ENCODE measurements at places on chromosomes 5 and 9.

GRCh38 chr9:15915711-15916110 lies 362.9 kb downstream of the CCDC171 start:
- H3K27ac ChIP-seq = no peak overlapping the region
- DNase-seq = no peak
- no peak overlapping the region for H3K4me3 ChIP-seq
- peaks cover 9% of the 10 kb centered on the region for H3K36me3 ChIP-seq
- no peaks in the 10 kb centered on the region for H3K27me3 ChIP-seq

- H3K4me3 ChIP-seq = no peak overlapping the region
- H3K27me3 ChIP-seq = no peaks in the 10 kb centered on the region
- H3K27ac ChIP-seq = no peak overlapping the region
- H3K36me3 ChIP-seq = no peaks in the 10 kb centered on the region
Observed at GRCh38 chr5:107184066-107184465, 486.7 kb downstream of the EFNA5 start.

DNA sequence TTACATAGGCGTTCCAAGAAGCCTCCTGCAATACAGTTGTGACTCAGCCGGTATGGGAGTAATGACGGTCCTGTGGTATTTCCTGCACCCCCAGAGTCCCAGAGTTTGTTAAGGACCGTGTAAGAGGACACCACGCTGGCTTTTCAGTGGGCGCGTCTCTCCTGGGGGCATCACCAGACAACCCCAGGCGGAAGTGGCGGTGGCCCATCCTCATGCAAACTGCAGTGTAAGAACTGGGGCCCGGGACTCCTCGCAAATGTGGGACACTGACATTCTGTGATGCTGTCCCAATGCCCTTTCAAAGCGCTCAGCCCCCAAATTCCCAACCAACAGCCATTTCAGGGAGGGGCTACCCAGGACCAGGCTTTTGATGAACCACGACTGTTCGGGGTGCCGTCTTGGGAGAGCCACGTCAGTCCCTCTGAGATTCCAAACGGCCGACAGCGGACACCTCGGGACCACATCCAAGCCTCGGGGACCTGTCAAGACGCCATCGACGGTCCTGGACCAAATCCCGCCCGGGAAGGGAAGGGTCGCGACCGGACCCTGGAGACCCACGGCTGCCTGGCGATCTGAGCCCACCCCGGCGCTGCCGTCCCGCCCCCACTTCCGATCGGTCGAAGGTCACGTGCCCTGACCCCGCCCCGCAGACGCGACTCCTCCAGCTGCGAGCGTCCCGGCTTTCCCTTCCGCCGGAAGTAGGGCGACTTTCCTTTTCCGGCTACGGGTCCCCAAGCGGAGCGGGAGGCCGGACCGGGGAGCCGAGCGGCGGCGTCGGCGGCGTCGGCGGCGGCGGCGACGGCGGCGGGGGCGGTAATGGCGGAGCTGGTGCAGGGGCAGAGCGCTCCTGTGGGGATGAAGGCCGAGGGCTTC lies at the start of gene FUBP3:
FUBP3 (plus strand) TSS at position 713 of the 873 bp plus-strand sequence; CDS start at position 817, 104 bp downstream.
- H3K4me1 ChIP-seq = peaks cover 27% of the 10 kb centered on the region
- H3K27ac ChIP-seq = peak within 1 kb of the TSS; percentile 97
- peak; percentile 95 for DNase-seq
- no peaks in the 10 kb centered on the region for H3K27me3 ChIP-seq

- DNase-seq = peak; percentile 66
- peaks cover 28% of the 10 kb centered on the region for H3K27me3 ChIP-seq
- peaks cover 48% of the 10 kb centered on the region for H3K4me1 ChIP-seq
- no peak overlapping the region for H3K27ac ChIP-seq
- H3K36me3 ChIP-seq = no peaks in the 10 kb centered on the region
Observed at GRCh38 chr5:139747583-139748504, 47.8 kb upstream of the PSD2 start.

DNA sequence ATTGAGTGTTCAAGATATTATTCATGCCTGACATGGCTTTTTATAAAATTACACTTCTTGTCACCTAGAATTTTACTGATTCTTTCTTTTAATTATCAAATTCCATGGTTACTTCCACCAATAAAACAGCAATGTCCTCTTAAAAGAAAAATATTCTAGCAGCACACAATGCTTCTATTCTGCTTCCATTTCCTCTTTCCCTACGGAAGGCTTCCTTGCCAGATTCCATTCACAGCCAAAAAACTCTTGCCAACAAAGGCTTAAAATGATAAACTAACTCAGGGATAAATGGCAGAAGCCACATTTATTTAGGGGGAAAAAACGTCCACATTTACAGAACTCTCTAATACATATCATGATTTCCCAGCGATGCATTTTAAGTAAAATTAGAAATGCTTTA lies 111.6 kb downstream of the CTNND2 start:
- H3K4me1 ChIP-seq = no peaks in the 10 kb centered on the region
- H3K27ac ChIP-seq = no peak overlapping the region
- H3K36me3 ChIP-seq = no peaks in the 10 kb centered on the region
- no peak overlapping the region for H3K4me3 ChIP-seq
- DNase-seq = no peak

GRCh38 chr5:83095957-83096539 lies 18.7 kb downstream of the XRCC4 start:
- no peaks in the 10 kb centered on the region for H3K27me3 ChIP-seq
- no peak overlapping the region for H3K4me3 ChIP-seq
- peaks cover 13% of the 10 kb centered on the region for H3K36me3 ChIP-seq
- H3K4me1 ChIP-seq = peaks cover 10% of the 10 kb centered on the region
